ENCODE measurements at places on chromosomes 3 and 15. TPM values are rescaled to one million over a fixed set of nuclear protein-coding genes. Genes with fewer than 3 reads are reported as not detected.

DNA sequence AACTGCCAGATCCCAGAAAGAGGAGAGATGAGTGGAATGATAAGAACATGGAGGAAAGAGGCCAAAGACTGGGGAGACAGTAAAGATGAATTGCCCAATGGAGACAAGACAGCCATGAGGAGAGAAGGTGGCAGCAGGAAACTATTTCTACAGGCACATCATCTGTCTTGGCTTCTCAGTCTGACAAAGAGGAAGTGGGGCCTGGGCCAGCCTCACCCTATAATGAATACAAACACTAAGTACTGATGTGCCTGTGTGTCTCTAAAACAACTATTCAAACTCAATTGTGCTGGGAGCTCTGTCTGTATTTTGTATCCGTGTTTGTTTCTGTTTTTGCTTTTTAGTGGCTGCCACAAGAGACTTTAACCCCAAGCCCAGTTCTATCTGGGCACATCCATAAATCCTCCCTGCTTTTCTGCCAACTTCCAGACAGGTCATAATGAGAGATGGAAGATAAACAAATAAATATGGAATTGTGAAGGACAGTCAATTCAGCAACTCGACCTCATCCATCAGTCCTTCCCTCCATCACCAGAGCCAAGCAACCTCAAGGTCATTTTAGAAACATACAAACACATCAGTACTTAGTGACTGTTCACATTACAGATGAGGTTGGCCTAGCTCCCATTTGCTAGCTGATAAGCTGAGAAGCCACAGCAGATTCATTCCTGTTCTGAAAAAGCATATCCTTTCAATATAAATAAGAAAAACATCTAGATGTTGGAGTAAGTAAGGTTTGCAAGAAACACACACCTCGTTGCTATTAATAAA is 116.7 kb downstream of the CADPS start:
- no peak for DNase-seq

Gene NUP210
- 125 TPM for total RNA-seq

Gene FURIN
- total RNA-seq, result 61.4 TPM

GRCh38 chr3:25444273-25444672 is 16.2 kb downstream of the RARB start:
- DNase-seq, result no peak
